T-helper 9 cell (primary cell): ENCODE measurements at places on chromosomes 6 and 20.

DNA sequence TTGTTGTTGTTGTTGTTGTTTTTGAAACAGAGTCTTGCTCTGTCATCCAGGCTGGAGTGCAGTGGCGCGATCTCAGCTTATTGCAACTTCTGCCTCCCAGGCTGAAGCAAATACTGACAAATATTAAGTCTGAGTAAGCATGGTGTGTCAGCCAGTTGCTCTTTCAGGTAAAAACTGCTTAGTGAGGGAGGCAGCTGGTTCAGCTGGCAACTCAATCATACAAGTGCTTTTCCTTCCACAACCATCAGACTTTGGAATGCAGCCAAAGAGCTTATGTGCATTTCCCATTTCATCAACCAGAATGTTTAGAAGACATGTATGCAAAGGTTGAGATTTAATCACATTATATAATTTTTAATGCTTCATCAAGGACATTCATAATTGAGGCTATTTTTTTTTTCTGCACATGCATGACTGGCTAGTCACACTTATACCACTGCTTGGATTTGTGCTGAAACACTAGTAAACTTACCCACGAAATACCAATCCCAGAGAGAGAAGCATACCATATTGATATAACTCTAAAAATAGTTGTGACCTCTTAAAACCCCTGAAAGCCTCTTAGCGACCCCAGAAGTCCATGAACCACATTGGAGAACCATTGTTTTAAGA is 56.0 kb downstream of the CLIC5 start:
- no peak for DNase-seq

DNA sequence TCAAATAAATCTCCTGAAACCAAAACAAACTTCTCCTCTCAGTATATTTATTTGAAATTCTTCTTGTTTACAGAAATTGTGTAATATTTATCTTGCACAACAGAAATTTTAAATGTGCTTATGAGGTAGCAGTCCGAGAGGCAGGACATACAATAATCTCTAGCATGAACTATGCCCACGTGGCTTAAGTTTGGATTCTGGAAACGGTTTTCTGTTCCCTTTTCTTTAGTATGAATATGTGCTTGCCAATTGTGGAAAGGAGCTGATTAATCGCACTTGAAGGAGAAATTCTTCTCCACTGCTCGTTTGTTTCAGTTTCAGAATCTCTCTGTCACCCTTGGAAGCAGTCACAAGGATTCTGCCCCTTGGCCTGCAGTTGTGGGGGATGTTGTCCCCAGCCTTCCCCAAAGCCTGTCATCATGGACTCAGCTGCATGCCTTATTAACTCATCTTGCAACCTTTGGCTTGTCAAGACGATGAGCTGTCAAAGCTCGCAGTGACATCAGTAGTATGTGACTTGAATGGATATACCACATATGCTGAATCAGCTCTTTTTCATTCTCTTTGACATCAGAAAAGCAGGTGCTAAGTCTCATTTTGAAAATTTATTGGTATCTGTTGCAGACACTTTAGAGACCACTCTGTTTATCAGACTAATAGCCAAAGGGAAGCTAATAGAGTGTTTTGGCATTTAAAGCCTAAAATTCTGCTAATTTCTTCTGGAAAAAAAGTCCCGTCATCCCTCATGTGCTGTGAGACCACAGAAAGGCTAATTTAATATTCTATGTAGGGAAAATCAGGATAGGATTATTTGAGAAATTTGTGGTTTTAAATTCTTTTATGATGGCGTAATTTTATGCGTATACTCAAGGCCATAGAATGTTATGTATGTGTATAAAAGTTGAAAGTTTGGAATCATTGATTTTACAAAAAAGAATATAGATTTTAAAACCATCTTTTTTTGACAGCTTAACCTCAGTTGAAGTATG is 186.8 kb downstream of the ARID1B start:
- no peak for DNase-seq

GRCh38 chr6:14981960-14982359 is 263.9 kb upstream of the JARID2 start:
- DNase-seq: no peak

DNA sequence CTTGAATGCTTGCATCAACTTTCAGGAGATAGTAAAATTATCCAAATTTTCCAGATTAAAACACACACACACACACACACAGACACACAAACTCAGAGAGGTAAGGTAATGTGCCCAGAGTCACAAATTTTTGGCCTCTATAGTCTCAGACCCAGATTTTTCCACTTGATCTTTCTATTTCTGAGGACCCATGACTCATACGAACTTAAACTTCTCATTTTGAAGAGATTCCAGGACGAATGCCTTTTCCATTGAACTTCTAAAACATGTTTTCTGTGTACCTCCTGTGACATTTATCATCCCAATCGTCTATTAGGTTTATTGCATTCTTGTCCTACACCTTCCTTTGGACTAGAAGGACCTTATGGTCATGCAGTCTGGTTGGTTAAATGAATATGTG is 172.9 kb upstream of the COL21A1 start:
- no peak for DNase-seq

- DNase-seq: no peak
Observed at GRCh38 chr6:137036566-137037300, 8.0 kb downstream of the IL20RA start.

DNA sequence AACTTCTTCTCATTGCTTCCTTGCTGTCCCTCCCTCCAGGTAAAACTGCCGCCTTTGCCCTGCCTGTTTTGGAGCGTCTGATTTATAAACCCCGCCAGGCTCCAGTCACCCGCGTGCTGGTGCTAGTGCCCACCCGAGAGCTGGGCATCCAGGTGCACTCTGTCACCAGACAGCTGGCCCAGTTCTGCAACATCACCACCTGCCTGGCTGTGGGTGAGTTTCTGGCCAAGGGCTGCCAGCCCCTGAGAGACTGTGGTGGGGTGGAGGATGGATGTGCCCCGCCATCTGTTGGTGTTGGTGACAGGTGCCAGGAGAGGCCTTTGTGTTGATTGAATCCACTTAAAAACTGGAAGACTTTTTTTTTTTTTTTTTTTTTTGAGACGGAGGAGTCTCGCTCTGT is 9.5 kb downstream of the DDX27 start:
- no peak for DNase-seq

GRCh38 chr20:38191654-38192053 is 26.6 kb upstream of the TGM2 start:
- DNase-seq: no peak

DNA sequence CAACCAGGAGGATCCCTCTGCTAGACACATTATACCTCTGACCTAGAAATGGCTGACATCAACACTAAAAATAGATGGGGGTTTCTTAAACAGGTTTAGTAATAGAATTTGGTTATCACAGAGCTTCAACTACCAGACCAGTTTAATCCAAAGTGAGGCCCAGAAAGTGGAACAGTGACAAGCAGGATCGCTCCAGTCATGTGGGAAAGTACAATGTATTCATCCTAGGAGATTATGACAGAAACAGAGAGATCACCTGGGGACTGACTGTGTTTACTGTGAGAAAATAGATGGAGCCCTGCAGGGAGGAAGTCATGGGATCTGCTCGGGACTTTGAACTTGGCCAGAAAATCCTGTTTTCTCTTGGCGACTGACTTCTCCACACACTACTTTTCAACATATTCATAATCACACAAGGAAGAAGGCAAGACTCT is 238.7 kb upstream of the SOX4 start:
- no peak for DNase-seq

DNA sequence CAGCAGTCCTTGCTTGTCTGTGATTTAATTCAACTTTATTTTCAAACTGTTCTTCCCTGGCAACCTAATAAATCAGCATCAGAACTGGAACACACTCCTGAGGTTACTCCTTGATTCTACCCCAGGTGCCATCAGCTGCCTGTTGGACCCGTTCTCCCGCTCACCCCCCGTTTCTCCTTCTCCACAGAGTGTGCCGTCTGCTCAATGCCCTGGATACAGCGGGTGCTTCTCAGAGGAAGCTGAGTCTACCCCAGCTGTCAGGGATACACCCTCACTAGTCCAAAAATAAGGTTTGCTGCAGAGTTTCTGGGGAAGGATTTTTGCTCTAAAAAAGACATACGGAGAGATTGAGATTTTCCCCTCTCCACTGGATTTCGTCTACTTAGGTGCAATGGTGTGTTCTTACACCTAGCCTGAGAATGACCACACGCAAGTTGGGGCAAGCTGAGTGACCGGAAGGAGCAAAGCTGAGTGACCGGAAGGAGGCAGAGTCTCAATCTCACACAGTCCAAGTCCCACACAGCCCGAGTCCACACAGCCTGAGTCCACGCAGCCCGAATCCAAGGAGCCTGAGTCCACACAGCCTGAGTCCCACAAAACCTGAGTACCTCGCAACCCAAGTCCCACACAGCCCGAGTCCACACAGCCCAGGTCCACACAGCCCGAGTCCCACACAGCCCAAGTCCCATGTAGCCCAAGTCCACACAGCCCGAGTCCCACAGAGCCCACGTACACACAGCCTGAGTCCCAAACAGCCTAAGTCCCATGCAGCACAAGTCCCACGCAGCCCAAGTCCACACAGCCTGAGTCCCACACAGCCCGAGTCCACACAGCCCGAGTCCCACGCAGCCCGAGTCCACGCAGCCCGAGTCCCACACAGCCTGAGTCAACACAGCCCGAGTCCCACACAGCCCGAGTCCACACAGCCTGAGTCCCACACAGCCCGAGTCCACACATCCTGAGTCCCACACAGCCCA is 58.6 kb upstream of the DACT2 start:
- no peak for DNase-seq

DNA sequence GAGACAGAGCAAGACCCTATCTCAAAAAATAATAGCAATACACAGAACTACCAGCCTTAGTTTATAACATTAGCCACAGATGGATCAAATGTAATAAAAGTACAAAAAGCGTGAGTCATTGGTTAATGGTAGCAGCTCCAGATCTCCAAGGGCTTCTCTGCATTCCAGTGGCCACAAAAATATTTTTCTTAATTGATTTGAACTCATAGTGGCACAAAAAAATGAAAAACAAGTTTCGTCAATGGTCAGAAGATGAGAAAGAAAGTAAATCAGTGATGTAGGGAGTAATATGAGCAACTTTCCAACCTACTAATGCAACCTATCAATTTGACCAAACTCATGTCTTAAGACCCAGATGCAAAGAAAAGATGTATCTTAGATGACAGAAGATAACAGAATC is 79.6 kb downstream of the CEP57L1 start:
- DNase-seq: no peak

GRCh38 chr20:20276811-20277530 is 90.9 kb upstream of the INSM1 start:
- no peak for DNase-seq

DNA sequence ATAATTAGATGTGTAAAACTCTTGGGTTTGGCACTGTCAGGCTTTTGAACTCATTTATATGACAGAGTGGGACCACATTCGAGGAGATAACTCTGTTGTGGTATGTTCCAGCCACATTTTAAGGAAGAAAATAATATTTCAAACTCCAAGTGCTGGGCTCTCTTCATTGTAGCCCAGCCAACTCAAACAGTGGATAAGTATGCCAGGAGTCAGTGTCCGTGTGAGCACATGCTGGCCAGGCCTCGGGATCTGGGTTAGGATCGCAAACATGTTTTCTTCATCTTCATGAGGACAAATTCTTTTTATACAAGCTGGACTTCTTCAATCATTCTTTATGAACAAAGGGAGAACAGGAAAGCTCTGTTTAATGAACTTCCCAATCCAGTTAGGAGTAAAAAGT is 497.5 kb downstream of the MAFB start:
- DNase-seq: no peak

GRCh38 chr6:40344566-40345167 is 242.5 kb downstream of the LRFN2 start:
- DNase-seq: no peak

DNA sequence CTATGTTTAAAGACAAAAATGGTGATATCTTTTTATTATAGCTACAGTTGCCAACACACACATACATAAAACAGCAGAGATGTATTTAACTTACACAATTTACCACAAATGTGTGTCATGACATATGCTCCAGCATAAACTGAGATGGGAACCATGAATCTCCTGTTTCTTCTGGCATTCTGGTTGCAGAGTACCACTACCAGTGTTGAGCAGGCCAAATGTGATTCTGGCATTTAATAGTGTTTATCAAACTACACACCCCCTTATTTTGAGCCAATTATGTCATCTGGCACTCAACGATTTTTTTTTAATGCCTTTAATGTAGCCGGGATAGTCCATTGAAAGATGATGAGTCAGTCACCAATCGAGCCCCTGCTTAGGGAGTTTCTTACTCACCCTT is 59.0 kb upstream of the TPD52L1 start:
- DNase-seq: no peak

DNA sequence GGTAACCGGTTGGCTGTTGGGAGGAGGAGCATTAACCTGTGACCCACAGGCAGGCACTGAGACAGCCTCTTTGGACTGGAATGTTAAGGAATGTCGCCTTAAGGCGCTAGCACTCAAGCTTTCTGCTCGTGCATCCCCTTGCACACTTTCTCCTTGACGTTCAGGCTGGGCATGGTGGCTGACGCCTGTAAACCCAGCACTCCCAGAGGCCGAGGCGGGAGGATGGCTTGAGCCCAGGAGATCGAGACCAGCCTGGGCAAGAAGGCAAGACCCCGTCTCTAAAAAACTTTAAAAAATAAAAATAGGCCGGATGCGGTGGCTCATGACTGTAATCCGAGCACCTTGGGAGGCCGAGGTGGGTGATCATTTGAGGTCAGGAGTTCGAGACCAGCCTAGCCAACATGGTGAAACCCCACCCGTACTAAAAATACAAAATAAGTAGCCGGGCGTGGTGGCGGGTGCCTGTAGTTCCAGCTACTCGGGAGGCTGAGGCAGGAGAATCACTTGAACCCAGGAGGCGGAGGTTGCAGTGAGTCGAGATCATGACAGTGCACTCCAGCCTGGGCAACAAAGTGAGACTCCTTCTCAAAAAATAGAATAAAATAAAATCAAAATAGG is 1.9 kb upstream of the GID8 start:
- no peak for DNase-seq

- no peak for DNase-seq
Observed at GRCh38 chr6:72817208-72817607, 195.3 kb downstream of the KCNQ5 start.

- DNase-seq: no peak
Observed at GRCh38 chr20:40568200-40568599, 120.8 kb downstream of the MAFB start.

DNA sequence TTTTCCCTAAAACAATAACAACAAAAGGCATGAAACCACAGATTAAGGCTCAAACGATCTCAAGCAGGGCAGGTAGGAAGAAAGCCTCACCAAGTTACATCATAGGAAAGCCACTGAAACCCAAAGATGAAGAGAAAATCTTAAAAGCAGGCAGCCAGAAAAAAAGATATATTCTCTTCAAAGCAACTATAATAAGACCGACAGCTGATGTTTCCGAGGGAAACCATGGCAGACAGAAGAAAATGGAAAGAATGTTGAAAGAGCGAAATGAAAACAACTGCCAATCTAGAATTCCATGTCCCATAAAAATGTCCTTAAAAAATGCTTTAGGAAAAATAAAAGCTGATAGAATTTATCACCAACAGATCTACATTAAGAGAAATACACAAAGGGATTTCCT is 161.5 kb upstream of the THBS2 start:
- DNase-seq: no peak
